ENCODE measurements at places on chromosomes 11 and 22.

- no peak for DNase-seq
Measured at GRCh38 chr11:73257342-73258103, 14.6 kb upstream of the P2RY6 start.

- DNase-seq: no peak
Measured at GRCh38 chr11:111923351-111923788, 4.7 kb downstream of the C11orf52 start.

DNA sequence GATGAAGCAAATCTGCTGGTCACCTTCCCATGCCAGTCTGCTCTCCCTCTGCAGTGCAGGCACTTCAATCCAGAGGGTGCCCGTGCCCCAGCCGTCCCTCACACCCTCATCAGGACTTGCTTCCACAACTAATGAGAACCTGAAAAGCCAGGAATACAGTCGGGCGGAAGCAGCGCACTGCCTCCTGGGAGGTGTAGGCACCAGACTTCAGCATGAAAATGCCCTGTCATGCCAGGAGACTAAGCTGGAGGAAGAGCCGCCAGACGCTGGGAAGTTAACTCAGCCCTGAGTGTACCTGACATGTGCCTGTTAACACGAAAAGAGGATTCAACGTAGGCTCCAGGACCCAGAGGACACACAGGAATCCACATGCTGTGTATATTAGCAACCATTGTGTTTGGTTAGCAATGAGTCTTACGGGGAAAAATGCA, 40.1 kb upstream of the FLI1 start:
- no peak for DNase-seq

- no peak for DNase-seq
Measured at GRCh38 chr11:130034236-130034635, 31.6 kb upstream of the PRDM10 start.

- no peak for DNase-seq
Measured at GRCh38 chr22:47572443-47572842, 810.0 kb downstream of the TBC1D22A start.

DNA sequence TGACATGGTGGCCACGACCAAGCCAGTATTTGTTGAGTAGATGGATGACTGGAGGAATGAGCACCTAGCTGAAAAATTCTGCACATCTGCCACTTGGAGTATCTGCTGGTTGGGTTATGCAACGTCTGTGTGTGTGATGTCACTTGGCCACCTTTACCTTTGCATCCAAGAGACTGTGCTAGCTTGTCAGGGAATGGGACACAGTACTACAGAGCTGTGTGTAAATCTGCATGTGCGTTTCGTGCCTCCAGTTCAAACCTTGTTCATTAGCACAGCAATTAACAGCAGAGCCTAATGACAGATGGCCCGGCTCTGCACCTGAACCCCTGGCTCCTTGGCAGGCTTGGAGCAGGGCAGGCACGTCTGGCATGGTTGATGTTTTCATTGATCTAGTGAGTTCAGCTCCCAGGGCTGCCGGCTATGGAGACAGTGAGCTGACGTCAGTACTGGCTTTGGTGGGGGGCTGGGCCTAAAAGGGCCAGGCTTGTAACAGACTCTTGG, 188.4 kb upstream of the NAV2 start:
- DNase-seq: no peak

DNA sequence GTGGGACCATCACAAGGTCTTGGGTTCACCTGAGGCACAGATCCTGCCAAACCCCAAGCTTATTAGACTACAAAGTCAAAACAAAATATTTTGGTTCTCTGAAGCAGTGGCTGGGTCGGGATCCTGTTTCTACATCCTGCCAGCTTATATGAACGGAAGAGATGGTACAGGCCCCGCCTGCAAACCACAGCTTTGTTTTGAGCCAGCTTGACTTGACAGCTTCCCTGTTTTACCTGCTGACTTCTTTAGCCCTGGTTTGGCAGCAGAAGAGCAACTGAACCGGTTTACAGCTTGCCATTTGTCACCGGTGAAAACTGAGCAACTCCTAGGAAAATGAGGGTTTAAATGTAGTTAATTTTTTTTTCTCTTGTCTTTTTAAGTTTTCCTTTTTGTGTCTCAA, 11.4 kb downstream of the PACS1 start:
- peak; percentile 84 for DNase-seq

DNA sequence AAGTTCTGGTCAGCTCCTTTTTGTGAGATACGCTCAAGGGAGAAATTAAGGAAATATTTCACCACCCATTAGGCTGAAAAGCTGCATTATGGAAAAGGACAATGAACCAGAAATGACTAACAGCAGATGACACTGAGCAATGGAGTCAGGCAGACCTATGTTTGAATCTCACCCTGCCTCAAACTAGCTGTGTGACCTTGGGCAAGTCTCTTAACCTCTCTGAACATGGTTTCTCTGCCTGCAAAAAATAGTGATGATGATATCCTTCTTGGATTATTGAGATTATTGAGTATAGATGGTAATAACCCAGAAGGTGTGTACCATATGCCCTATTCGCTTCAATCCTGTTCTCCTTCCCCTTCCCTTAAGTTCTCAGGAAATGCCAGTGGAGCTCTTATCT, 2.9 kb upstream of the PRDM11 start:
- no peak for DNase-seq

- DNase-seq: no peak
Measured at GRCh38 chr11:35954205-35954604, 10.3 kb downstream of the LDLRAD3 start.
